ENCODE measurements at places on chromosomes 7 and 10.

GRCh38 chr10:38007991-38008390, 2.5 kb upstream of the ZNF33A start:
- DNase-seq: no peak

- DNase-seq: no peak
These were observed 68.3 kb upstream of the MGMT start for GRCh38 chr10:129398711-129399141.

GRCh38 chr10:116631871-116632295, 11.1 kb downstream of the PNLIPRP2 start:
- DNase-seq: no peak

- DNase-seq: no peak
These were observed 60.2 kb downstream of the LRRC18 start for GRCh38 chr10:48879451-48879850.

DNA sequence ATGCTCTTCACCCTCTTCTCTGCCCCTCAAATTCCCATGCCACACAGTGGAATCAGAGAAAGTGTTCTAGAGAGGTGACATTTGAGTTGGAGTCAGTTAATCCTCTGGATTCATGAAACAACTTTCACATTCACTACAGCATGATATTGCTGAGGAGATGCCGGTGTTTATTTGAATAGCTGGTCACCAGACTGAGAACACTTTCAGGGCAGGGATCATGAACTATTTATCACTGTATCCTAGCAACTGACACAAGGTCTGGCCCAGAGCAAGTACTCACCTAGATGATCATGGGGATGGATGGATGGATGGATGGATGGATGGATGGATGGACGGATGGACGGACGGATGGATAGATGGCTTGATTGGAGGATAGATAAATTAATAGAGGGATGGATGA, 116.7 kb upstream of the ZMIZ1 start:
- DNase-seq: no peak

GRCh38 chr7:8232999-8233847, 28.7 kb downstream of the ICA1 start:
- DNase-seq: peak; percentile 96

GRCh38 chr10:4033341-4033896, 248.4 kb upstream of the KLF6 start:
- no peak for DNase-seq

DNA sequence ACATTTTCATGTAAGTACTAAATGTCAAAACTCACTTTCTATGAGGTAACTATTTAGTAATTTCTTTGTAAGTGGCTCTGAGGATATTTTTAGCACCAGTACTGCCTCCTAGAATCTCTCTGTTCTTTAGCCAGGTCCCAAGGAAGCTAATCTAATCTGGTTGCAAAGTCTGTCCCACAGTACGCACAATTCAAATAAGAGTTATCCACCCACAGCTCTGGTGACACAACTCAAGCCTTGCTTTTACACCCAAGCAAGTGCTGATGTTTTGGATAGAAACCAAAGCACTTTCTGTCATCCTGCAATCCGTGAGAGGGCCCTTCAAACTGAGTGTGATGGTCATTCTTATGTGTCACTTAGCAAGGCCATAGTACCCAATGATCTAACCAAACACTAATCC, 14.5 kb downstream of the GIMAP5 start:
- peak; percentile 7 for DNase-seq

- peak; percentile 47 for DNase-seq
These were observed 22.0 kb upstream of the ANKRD2 start for GRCh38 chr10:97550336-97551149.

GRCh38 chr7:25828468-25828867, 323.5 kb upstream of the NFE2L3 start:
- no peak for DNase-seq

DNA sequence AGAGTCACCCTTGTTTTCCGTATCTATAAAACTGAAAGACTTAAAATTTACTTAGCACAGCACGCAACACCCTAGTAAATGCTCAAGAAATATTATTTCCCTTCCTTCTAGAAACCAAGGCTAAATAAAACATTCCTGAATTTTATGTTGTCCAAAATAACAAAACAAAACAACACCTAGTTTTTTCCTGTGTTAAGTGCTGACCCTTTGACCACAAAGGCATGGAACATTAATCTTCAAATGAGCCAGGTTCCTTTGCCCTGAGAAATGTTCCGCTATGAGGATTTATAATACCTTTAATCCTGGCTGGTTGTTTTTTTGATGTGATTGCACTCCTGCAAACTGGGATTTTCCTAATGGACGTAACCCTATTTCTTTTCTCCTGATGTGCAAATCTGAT, 29.0 kb upstream of the DGKI start:
- no peak for DNase-seq

GRCh38 chr7:117793521-117793920, 79.7 kb downstream of the CTTNBP2 start:
- DNase-seq: no peak

- peak; percentile 24 for DNase-seq
These were observed 338.8 kb downstream of the ELMO1 start for GRCh38 chr7:37109843-37110242.

- no peak for DNase-seq
These were observed 49.3 kb downstream of the CALML3 start for GRCh38 chr10:5573968-5574641.

DNA sequence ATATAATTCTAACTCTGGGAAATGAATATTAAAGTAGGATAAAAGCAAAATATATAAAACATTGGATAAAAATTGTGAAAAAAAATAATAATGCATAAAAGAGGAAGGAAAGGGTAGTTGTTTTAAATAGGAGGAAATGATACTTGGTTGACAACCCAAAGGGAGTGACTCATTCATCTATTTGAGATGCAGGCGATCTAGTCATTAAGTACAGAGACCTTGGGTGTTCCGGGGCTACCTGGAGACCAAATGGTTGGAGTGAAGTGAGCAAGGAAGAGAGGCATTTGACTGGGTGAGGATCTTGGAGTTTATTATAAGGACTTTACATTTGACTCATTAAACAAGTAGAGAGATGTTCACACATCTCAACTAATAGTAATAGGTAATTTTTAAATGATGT, 111.0 kb downstream of the LRRTM3 start:
- no peak for DNase-seq

- DNase-seq: peak; percentile 48
These were observed 700.0 kb upstream of the PCDH15 start for GRCh38 chr10:55500931-55501559.

GRCh38 chr7:134690016-134690415, 43.4 kb downstream of the BPGM start:
- no peak for DNase-seq

DNA sequence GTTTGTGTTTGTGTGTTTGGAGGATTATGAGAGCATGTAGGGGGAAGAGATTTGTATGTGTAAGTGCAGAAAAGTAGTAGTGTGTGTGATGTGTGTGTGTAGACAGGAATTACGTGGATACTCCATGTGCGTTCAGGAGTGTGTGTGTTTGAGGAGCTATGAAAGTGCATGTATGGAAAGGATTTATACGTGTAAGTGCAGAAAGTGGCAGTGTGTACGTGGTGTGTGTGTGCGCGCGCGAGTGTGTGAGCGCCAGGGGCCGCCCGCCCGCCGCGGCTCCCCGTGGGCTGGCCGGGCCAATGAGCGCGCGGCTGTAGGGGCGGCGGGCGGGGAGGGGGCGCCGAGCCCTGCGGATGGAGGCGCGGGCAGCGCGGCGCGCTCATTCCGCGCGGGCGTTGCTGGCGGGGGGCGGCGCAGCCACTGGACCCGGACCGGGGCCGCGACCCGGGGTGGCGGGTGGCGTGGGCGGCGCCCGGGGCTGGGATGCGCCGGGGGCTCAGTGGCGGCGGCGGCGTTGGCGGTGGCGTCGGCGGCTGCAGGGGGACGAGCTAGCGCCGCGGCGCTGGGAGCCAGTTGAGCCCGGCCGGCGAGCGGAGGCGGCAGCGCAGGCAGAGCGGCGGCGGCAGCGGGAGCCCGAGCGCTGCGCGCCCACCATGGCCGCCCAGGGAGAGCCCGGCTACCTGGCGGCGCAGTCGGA, at the start of gene BICC1:
Gene BICC1 (plus strand): TSS at position 382 of the 697 bp plus-strand sequence. CDS start 272 bp downstream, at position 654.
- DNase-seq: peak; percentile 13

- DNase-seq: peak; percentile 44
These were observed 87.7 kb upstream of the CYP26C1 start for GRCh38 chr10:92972886-92973285.

GRCh38 chr10:122311716-122312115, 40.6 kb downstream of the BTBD16 start:
- no peak for DNase-seq

DNA sequence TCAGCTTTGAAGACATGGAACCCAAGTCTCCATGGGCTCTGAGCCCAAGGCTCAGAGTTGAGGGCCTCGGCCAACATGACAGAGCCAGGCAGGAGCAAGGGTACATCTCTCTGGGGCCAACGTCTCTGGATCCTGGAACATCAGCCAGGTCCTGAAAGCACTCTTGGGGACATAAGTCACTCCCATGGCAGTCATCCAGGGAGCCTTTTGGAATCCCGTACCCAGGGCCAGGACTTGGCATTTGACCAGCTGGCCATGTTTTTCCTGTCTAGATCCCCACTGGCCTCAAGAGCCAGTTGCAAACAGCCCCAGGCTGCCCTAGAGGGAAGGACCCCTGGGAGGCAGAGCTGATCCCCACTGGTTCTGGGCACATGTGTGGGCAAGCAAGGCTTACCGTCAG, 4.3 kb upstream of the CXCL12 start:
- DNase-seq: no peak

DNA sequence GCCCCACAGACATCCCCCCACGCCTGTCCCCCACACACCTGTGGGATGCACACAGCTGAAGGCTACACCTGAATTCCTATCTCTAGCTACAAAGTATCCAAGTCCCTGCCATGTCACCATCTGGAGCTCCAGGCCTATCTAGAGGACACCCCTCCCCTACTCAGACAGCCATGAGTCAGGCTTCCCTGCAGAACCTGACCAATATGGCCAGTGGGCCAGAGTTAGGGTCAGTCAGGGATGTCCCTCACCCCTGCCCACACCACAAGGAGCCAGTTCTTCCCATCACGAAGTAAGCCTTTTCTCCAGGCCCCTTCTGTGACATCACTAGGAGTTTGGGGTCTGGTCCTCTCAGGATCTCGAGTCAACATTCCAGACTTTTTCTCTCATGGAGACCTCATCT, 10.6 kb upstream of the SLC18A3 start:
- no peak for DNase-seq

DNA sequence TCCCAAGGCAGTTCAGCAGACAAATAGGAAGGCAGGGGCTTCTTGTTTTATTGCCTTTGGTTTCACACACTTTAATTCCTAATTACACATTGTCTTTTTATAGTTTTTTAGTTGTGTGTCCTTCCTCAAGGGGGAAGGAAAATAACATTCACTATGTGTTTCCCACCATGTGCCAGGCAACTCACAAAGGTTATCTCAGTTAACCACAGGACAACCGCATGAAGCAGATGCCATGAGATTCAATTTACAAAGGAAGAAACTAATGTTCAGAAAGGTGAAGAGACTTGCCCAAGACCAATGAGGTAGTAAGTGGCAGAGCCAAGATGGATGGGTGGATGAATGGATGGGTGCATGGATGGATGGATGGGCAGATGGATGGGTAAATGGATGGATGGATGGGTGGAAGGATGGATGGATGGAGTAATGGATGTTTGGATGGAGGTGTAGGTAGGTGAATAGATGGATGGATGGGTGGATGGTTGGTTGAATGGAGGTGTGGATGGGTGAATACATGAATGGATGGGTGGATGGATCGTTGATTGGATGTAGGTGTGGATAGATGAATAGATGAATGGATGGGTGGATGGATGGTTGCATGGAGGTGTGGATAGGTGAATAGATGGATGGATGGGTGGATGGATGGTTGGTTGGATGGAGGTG, 77.9 kb downstream of the ARHGAP22 start:
- DNase-seq: no peak

- no peak for DNase-seq
These were observed 72.7 kb upstream of the PIK3CG start for GRCh38 chr7:106792233-106792926.

GRCh38 chr7:78427209-78427608, 628.6 kb downstream of the PHTF2 start:
- no peak for DNase-seq

DNA sequence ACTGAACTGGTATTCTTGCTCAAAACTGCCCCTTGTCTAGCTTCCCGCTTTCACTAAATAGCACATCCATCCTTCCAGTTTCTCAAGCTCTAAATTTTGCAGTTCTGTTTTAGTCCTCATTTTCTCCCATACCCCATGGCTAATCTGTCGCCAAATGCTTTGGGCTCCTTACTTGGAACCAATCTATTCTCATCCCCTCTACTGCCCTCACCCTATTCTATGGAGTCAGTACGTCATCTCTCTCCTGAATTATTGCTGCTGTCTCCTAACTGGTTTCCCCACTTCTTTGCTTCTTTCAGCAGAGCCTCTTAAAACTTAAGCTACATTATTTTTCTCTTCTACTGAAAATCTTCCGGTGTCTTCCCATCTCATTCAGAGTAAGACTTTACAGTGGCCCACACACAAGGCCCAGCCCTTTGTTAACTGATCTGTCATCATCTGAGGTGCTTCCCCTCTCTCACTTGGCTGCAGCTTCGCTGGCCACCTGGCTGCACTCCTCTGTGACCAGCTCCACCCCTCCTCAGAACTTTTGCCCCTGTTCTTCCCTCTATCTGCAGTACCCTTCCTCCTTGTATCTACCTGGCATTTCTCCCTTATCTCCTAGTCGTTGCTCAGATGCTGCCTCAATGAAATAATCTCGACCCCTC, 9.9 kb downstream of the STARD3NL start:
- no peak for DNase-seq

- DNase-seq: no peak
These were observed 132.7 kb downstream of the TAX1BP1 start for GRCh38 chr7:27872356-27873275.

- DNase-seq: no peak
These were observed 56.4 kb upstream of the PLPP4 start for GRCh38 chr10:120400601-120401000.

- DNase-seq: peak; percentile 86
These were observed 73.1 kb upstream of the UCN3 start for GRCh38 chr10:5291501-5292195.

DNA sequence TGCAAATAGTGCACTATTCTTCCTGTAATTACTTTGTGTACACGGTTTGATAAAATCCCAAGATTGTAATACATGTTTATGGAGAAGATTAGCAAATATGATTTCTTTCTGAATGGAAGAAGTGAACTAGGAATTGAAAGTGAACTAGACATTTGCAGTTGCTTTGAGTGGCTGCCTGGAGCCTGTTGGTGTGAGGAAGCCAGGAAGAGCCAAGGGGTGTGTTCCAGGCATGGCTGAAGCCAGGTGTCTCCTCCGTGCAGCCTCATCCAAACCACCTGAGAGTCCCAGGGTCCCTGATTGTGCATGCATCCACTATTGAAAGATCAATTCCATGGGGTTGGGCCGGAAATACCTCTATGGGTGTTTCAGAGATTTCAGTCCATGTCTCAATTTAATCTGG, 253.1 kb upstream of the SHH start:
- DNase-seq: no peak

- DNase-seq: no peak
These were observed 3.2 kb upstream of the MRPS24 start for GRCh38 chr7:43872406-43873110.

- no peak for DNase-seq
These were observed 13.9 kb downstream of the FKBP6 start for GRCh38 chr7:73341877-73342276.

- no peak for DNase-seq
These were observed 180.0 kb upstream of the SH2B2 start for GRCh38 chr7:102106625-102107024.
